Natural killer cell (primary cell): ENCODE measurements at places on chromosomes 11 and 22.

- DNase-seq = no peak
Observed at GRCh38 chr11:68968306-68969250, 12.2 kb downstream of the MRGPRD start.

DNA sequence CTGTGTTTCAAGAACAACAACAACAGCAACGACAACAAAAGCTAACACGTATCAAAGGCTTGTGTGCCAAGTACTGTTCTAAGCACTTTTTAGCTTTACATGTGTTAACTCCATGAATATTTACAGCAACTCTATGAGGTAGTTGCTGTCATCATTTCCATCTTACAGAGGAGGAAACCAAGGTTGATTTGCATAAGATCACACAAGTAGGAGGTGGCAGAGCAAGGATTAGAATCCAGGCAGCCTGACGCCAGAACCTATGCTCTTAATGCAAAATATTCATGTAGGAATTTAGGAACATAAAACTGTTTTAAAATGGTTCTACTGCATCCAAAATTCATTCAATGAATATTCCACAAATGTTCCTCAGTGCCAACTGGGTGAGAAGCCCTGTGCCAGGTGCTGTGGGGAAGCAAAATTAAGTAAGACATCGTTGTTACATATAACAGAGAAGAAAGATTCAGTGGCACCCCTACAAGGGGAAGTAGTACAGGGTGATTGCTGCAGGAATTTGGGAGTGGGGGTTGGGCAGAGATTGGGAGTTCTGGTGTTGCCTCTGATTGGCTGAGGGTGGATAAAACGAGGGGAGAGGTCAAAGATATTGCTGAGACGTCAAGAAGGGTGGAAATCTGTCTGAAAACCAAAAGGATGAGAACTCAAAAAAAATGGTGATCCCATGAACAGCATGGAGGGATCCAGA lies 86.1 kb upstream of the ARHGAP20 start:
- no peak for DNase-seq

DNA sequence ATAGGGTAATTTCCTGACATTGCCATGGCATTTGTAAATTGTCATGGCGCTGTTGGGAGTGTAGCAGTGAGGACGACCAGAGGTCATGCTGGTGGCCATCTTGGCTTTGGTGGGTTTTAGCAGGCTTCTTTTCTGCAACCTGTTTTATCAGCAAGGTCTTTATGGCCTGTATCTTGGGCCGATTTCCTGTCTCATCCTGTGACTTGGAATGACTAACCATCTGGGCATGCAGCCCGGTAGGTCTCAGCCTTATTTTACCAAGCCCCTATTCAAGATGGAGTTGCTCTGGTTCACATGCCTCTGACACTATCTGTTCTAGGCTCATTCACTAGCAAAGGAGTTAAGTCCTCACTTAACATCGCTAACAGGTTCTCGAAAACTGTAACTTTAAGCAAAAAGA lies 1374.2 kb downstream of the FAM181B start:
- no peak for DNase-seq

DNA sequence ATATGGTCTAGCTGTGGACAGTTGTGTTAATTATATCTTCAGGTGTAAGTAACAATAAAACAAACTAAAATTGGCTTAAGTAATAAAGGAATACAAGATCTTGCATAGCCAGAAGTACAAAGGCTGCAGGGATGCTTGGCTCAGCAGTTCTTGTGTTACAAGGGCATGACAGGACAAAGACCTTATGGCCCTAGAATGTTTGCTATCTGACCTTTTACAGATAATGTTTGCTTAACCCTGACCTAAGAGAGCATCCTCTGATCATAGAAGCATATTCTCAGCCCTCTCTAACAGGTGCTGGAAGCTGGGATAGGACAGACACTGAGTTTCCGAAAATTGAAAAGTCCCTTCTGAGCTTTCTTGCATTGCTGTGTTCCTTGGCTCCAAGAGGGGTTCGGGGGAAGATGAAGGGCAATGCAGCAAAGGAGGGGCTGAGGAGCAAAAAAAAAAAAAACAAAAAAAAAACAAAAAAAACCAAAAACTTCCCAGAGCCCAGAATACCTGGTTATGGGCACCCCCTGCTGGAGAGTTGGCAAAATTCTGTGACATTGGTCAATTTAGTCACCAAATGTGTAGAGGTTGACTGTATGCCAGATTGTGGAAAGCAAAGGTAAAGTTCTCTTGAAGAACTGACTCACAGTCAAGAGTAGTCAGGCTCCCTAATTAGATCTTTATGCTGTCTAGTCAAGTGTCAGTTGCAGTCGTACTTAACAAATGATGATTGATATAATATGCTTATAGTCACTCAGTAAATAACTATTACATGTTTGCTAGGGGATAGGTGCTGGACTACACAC lies 10.4 kb upstream of the HIKESHI start:
- DNase-seq = no peak

GRCh38 chr11:116217006-116217405 lies 555.8 kb downstream of the BUD13 start:
- peak; percentile 12 for DNase-seq

- no peak for DNase-seq
Observed at GRCh38 chr11:63621071-63621470, 6.8 kb upstream of the PLAAT3 start.
